ENCODE measurements at places on chromosomes 6 and 20. TPM values are rescaled to one million over a fixed set of nuclear protein-coding genes. Genes with fewer than 3 reads are reported as not detected.

Gene SYNDIG1
- polyA plus RNA-seq = 0.90 TPM

Gene SLC29A1
- 38.0 TPM for polyA plus RNA-seq

Gene LHFPL5
- not detected for polyA plus RNA-seq

Gene CDH22
- 0.03 TPM for polyA plus RNA-seq

Gene SLC2A10
- 1.3 TPM for polyA plus RNA-seq

Gene LBP
- not detected for polyA plus RNA-seq

Gene GRM1
- polyA plus RNA-seq = 0.03 TPM

Gene THBD
- 29.6 TPM for polyA plus RNA-seq

Data from small intestine (tissue), 16 donors.